ENCODE measurements at places on chromosomes 16 and 17.

- no peak for DNase-seq
Measured at GRCh38 chr16:49697631-49698452, 158.1 kb downstream of the ZNF423 start.

DNA sequence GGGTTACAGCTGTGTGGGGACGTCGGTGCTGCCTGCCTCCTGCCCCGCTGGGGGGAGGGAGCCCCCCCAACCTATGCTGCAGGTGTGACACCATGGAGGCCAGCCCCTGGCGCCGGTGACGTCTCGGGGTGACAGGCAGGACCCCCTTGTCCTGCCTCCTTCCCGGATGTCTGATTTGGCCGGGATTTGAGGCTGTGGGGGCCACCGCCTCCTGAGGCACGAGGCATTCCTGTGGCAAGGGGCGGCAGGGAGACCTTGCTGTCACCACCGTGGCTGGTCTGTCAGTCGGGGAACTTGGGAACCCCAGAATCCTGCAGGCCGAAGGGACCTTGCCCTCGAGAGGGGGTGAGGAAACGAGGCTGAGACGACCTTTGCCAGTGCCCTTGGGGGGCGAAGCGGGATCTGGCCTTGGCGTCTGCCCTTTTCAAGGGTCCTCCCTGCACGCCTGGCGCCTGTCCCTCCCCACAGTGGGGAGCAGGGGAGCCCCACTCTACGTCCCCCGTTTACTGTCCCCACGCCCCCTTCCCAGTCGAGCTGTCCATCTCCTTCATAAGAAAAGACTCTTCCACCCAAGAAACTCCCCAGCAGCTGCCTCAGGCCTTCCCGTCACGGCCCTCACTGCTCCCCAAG lies 74.4 kb downstream of the METRNL start:
- no peak for DNase-seq

DNA sequence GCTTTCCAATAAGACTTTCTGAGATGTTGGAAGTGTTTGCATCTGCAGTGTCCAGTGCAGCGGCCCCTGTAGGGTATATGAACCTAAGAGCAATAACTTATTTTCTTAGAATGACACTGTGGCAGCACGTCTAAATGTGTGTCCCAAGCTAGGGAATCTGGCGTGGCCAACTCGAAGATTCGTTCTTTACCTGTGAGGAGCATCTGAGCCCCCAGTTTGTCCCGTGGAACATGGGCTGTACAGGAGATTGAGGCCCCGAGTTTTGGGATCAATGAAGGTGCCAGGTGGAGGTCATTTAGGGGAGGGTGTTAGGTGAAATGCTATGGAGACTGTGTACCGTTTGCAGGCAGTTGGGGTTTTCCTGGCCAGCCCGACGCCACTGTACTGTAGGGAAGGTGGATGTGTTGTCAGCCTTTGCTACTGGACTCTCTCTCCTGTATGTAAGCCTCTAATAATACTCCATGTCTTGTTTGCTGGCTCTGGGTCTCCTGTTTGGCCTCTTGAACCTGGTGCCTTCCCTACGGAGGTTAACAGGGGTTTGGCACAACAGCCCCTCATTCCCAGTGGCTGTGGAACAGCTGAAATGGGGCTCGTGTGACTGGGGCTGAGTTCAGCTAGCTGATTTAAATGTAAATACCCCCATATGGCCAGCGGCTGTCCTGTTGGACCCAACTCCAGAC lies 45.5 kb upstream of the SDK2 start:
- DNase-seq: no peak

DNA sequence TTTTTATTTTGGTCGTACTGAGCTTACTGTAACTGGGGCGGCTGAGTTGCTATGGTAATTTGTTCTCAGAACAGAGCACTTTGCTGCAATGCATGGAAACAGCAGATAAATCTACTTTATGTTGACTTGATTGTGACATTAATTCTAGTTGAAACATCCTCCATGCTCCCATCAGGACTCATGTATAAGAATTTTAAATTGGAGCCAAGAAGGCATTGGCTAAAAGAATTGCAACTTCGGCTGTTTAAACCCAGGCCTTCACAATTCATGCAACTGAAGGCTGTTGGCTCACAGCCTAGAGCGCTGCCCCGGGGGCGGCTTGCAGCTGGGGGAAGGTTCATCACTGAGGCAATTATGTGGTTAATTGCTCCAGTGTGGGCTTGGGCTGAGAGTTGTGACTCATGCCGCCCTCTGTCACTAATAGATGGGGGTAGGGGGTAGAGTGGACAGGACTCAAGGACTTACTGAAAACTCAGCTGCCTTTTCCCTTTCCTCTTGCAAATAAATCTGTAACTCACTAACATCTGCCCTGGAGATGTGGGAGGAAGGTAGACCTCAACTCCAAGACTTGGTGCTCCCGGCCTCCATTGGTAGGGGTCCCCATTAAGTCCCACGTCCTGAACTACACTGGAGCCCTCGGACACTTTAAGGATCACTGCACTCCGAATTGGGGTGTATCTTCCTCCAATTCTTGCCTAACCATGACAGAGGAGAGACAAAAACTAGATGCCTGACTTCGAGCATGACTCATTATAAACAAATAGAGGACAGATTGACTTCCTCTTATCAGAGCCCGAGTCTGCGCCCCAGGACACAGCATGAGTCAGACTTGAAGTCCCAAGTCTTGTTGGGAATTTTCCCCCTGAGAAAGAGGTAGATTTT lies 37.5 kb downstream of the ERCC4 start:
- peak; percentile 43 for DNase-seq

- DNase-seq: no peak
Measured at GRCh38 chr17:45394913-45395568, 37.6 kb downstream of the ARHGAP27 start.

- DNase-seq: no peak
Measured at GRCh38 chr16:62068747-62069146, 32.5 kb upstream of the CDH8 start.

GRCh38 chr17:12041312-12041711 lies 20.6 kb downstream of the MAP2K4 start:
- no peak for DNase-seq

DNA sequence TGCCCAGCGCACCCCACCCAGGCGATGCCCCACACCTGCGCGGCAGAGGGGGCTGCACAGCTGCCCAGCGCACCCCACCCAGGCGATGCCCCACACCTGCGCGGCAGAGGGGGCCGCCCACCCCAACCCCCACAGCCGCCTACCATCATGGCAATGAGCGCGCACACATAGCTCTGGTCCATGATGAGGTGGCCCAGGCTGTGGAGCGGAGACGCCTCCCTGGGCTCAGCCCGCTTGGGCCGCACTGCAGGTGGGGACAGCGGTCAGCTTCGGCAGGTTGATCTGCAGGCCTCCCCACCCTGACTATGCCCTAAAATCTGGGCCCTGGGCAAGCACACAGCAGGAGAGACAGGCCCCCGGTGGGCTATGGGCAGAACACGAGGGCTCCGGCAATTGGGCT lies 30.2 kb downstream of the CTU2 start:
- DNase-seq: no peak

DNA sequence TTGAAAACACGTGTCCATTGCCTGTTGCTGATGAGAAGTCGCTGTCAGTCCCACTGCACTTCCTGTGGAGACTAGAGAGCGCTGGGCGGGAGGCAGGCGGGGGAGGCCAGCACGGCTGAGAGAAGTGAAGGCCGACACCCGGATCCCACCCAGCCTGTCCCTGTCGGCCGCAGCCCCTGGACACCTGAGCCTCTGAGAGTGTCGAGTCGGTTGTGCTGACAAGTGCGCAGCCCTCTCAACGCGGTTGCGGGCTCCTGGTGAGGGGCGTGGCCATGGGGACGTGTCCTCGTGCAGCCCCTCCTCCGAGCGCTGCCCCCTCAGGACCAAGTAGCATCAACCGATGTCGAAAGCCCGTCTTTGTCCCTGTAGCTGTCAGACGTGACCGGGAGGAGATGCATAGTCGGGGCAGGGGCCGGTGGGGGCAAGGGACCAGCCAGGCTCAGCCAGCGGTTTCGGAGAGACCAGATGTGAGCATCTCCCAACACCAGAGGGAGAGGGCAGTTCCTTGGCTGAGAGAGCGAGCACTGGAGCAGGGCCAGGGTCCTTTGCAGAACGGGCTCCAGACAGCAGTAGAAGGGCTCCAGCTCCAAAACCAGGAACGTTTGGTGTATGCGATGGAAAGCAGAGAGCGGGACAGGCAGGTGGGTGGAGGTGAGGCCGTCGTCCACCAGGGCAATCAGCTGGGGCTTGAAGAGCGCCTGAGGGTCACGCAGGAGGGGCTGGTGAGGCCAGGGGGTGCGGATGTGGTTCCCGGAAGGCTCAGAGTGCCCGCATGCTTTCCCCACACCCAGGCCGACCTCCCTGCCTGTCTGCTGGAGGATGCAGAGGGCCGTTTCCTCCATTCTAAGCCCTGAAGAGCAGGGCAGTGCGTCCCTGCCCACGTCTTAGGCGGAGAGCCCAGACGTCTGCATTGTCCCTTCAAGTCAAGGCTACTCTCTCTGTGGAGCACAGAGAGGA lies 43.3 kb upstream of the CHMP6 start:
- no peak for DNase-seq

GRCh38 chr16:31473264-31473984 lies 1.5 kb downstream of the TGFB1I1 start:
- DNase-seq: no peak

- no peak for DNase-seq
Measured at GRCh38 chr17:77425791-77426641, 285.2 kb downstream of the SEC14L1 start.

DNA sequence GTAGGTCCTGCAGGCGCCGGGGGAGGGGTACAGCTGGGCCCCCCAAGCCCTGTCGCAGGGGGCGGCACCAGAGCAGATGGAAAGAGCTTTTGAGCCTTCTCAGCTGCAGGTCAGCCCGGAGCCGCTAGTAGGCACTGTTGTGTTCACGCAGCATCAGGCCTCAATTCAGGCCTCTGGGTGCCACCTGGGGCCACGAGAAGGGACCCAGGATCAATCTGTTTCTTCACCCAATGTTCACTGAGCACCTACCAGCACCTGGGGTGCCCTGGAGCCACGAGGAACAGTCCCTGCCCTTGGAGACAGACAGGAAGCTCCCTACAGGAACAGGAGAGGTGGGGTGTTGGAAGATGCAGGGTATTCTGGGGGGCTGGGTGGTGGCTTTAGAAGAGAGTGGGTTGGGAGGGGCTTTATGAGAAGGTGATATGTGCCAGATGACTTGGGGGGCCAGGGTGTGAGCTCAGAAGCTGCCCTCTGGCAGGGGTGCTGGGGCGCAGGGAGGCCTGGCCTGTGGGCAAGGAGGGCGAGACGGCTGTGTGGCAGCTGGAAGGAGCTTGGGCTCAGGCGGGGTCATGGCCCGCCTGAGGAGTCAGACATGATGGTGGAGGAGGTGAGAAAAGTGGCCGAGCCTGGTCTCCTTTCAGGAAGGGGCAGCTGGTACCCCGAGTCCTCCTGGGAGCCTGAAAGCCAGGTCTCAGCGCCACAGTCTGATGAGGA lies 121.9 kb upstream of the GSE1 start:
- DNase-seq: no peak

GRCh38 chr17:47210105-47210504 lies 957 bp downstream of the MYL4 start:
- DNase-seq: no peak

DNA sequence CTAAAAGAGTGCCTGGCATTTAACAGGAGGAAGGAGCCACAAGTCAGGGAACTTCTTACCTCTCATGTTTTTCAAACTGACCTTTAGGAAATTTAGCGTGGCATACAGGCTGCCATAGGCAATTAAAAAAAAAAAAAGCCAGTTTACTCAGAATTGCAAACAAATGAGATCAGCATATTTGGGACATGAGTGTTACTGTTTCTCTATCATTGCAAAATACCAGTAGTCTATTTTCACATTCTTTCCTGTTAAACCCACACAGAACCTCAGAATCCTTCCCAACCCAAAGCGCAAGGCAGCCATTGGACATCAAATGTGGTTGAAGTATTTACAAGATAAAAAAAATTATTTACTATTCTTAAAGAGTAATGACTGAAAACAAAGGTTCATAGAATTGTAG lies 366.4 kb upstream of the DYNLRB2 start:
- no peak for DNase-seq

DNA sequence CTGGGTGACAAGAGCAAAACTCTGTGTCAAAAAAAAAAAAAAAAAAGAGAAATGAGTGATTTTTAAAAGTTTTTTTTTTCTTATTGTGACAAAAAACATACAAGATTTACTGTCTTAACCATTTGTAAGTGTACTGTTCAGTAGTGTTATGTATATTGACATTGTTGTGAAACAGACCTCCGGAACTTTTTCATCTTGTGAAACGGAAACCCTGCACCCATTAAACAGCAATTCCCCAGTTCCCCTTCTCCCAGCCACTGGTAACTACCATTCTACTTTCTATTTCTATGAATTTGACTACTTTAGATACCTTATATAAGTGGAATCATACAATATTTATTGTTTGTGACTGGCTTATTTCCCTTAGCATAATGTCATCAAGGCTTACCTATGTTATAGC lies 18.7 kb downstream of the DUS2 start:
- DNase-seq: no peak

GRCh38 chr17:80749611-80750010 lies 205.0 kb downstream of the RPTOR start:
- no peak for DNase-seq

GRCh38 chr16:54175552-54176375 lies 110.8 kb downstream of the IRX3 start:
- no peak for DNase-seq

DNA sequence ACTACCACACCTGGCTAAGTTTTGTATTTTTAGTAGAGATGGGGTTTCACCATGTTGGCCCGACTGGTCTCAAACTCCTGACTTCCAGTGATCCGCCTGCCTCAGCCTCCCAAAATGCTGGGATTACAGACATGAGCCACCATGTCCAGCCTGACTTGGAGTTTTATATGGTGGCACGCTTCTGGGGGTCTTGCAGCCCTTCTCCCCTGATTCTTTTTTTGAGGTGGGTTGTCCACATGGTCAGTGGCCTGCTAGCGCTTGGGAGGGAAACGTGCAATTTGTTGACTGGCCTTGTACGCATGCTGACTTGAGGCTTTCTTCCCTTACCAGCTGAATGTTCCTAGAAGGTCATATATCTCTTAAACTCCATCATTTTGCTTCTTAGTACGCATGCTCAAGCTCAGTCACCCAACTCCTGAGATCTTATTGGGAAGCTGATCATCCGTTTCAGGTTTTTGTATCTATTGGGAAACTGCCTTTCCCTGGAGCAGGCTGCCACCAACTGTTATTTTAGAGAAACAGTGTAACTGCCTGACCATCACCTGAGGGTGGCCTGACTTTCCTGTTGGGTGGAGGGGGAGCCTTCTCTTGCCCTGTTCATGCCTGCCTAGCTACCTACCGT lies 13.7 kb upstream of the LDHD start:
- DNase-seq: no peak

DNA sequence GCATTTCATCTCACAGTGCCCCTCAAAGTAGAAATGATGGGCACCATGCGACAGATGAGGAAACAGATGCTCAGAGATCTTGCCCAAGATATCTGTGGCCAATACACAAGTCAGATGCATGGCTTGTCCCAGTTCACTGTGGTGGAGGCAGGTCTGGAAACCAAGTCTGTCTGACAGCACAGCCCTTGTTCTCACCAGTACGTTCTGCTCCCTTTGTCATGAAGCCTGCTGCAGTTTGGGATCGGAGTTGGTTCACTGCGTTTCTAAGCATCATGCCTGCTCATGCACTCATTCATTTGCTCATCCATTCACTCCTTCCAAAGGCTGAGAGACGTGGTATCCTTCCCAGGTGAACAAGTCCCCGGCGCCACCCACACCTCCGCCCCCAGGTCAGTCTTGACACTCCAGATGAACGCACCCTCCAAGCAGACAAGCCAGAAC lies 27.2 kb upstream of the MEAK7 start:
- DNase-seq: no peak

GRCh38 chr17:4788807-4789700 lies at the start of gene GLTPD2:
Gene GLTPD2, plus strand, starts transcription at chr17:4788964. Its CDS starts 48 bp downstream, at chr17:4789012.
- no peak for DNase-seq
